A172 (cell line): ENCODE measurements at places on chromosomes 13 and 19.

- DNase-seq, result no peak
Measured at GRCh38 chr19:53076984-53077383, 26.2 kb downstream of the ZNF160 start.

GRCh38 chr13:74226791-74227475, 92.7 kb upstream of the KLF12 start:
- no peak for DNase-seq

- no peak for DNase-seq
Measured at GRCh38 chr13:91774397-91774796, 376.0 kb downstream of the GPC5 start.

GRCh38 chr13:91739751-91740150, 341.3 kb downstream of the GPC5 start:
- no peak for DNase-seq

DNA sequence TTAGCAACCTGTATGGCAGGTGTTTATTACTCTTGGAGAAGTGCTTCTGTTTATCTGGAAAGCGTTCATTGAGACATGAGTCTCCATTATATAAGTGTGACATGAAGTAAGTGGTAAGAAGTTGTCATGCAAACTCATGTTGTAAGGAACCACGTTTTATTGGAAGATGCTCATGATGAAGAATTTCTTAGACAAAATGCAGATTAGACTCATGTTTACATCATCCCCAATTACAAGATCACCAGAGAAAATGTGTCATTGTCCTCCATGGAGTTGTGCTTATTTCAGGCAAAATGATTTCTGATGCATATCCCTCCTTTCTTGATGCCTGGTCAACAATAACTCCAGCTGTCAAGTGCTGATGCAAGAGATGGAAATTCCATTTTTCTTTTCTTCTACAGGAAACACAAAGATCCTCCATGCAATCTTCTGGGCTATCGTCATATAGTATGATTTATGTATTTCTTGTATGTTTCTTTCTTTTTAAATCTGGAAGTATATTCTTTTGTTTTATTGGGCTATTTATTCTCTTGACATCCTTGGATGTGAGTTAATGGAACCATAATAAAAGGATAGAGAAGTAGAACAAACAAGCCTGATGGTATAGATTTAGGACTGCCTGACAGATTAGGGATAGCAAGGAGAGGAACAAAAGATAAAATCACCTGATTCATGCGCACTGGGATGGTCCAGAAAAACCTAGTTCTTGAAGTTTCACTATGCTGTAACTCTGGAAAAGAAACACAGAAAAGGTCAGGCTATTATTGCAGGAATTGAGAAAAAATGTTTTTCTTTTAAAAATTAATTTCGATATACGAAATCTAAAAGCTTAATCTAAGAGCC, 50.7 kb upstream of the DIAPH3 start:
- DNase-seq, result no peak

GRCh38 chr19:11856596-11857250, 8.2 kb downstream of the ZNF439 start:
- no peak for DNase-seq
